ENCODE measurements at places on chromosomes 5 and 9.
A peak's percentile ranks its signal among the peaks of the same experiment; 100 is the strongest.

- DNase-seq: no peak
Observed at GRCh38 chr5:93941897-93942296, 200.5 kb upstream of the POU5F2 start.

DNA sequence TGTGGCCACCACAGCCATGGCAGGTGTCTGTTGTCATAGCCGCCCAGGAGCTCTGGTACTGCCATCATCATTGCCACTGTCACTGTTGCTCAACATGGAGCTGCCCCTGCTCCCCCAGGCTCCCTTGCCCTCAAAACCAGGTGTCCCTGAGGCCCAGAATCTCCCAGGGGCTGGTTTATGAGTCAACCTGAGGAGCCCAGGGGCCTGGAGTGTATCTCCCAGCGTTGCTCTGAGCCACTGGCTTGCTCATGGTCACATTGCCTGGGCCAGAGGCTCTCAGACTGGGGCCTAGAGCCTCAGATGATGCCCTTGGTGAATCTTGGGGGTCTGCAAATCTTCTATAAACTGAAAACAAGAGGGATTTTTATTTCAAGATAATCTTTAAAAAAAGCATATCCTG lies 24.7 kb upstream of the TBC1D2 start:
- no peak for DNase-seq

DNA sequence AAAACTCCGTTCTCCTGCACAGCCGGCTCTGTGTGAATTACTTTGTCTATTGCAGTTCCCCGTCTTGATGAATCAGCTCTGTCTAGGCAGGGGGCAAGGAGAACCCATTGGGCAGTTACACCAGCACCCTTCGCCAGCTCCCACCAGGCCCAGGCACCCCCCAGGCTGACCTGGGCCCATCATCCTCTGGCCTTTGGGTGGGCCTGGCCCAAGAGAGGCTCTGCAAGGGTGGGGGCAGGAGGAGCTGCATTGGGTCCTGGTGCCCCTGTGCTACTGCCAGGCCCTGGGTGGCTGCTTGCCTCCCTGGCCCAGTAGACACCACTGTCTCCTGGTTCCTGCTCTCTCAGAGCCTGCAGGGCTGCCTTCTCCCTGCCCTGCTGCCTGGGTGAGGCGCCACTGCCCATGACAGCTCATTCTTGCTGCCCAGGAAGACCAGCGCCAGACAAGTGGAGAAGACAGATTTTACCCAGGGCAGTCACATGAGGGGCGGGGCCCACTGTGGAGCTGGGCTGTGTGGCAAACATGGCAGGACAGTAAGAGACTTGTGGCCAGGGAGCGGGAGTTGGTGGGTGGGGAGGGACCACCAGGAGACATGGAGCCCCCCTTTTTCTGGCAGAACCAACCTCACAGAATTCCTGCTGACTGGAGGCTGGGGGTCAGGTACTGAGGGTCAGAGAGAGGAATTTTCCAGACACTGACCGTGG lies 67.2 kb downstream of the MRPL36 start:
- DNase-seq: no peak

- DNase-seq: no peak
Observed at GRCh38 chr9:110847671-110848070, 179.1 kb downstream of the MUSK start.

DNA sequence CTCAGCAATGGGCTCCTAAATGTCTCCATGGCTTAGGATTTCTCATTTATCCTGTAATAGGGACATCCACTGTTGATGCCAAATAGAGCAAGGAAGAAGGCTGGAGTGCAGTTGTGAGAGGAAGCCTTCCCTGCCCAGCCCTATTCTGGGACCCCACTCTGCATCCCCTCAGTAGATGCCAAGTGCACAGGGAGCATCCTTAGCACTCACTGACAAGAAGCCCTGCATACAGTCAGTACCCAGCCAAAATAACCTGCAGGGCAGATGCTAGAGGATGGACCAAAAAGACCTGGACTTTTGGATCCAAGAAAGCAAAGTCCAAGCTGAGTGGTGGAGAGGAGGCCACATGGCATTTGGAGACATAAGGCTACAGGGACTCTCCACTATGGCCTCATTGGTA lies 113.5 kb upstream of the SPOCK1 start:
- no peak for DNase-seq

DNA sequence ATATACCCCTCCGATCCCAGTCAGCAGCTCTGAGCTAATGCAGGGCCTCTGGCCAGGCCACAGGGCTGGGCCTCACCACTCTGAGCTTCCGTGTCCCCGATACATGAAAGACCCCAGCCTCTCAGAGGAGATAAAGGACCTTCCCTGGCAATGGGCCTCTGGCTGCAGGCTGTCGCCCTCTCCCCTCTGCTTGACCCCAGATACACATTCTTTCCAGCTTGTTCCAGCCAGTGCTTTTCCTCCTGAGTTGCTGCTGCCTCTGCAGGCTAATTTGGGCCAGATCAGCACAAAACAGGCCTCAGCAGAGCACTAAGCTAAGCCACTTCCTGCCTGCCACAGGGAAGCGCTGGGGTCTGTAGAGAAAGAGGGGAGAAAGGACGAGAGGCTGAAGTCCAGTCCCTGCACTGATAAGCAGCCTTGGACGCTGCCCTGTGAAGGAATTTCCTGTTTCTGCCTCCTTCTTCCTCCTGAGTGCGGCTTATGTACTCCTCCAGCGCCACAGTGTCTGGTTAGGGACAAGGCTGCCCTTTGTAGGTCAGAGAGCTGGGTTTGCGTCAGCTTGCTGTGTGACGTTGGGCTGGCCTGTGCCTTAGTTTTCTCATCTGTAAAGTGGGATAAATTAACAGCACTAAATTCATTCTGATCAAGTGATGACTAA lies 73.0 kb upstream of the IL17B start:
- DNase-seq: no peak

DNA sequence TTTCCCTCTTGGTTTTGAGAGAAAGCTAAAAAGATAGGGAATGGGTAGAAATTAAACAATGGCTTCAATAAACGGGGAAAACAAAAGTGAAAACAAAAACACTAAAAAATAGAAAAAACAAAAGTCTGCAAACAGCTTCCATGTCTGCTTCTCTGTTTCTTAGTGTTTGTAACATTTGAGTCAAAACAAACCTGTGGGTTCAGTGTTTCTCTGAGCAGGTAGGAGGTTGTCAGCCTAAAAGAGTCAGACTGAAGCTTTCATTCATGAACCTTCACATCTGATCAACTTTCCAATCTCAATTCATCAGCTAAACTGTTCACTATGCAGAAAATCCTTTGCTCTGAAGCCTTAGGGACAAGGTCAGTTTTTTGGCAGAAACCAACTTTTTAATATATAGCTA lies 102.5 kb upstream of the ADAMTS16 start:
- DNase-seq: no peak

GRCh38 chr9:25684321-25684720 lies 6.1 kb upstream of the TUSC1 start:
- no peak for DNase-seq

- DNase-seq: no peak
Observed at GRCh38 chr5:137504916-137505315, 5.8 kb upstream of the SPOCK1 start.

DNA sequence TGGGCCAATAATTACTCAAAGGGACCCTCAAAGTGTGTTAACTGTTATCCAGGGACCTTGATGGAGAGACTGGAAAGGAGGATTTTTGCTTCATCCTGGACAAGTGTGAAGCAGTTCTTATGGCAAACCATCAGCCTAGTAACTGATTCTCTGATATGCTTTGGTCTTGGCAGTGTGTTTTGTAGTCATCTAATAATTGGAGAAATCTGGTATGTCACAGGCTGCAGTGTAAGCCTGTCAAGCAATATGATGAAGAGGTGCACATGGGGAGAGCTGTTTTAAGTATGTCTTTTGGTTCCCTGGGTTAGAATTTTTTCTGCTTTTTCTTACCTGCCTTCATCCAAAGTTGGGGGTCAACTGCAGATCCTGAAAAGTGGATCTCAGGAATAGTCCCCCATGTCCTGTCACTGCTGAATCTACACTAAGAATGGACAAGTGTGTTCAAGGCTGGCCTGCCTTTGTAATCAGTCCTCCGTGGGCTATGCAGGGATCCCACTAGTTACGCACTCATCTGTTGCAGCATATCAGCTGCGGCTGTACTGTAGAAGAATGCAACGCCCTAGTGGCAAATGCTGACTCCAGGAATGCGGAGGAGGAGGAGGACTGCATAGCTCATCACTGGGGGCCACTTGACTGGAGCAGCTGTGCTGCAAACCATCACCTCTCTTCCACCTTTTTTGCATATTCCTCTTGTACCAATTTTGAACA lies 1.9 kb downstream of the SPTAN1 start:
- DNase-seq: peak; percentile 10

- no peak for DNase-seq
Observed at GRCh38 chr9:16671591-16672137, 198.8 kb downstream of the BNC2 start.

DNA sequence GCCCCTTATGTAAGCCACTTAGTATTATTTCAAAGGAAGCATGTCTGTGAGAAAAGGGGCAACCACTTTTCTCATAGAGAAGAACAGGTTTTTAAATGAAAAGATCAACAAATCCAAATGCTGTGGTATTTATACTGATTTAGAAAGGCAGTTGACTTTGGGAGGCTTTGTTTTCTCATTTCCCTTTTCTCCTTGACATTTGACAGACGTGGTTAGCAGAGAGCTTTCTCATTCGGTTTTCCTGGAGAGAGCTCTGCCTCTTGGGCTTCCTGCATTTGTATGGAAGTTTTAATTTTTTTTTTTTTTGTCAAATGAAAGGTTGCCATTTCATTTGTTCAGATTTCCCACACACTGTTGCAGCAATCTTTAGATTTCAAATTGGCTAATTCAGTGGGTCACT lies 62.5 kb downstream of the EXOSC2 start:
- DNase-seq: no peak

DNA sequence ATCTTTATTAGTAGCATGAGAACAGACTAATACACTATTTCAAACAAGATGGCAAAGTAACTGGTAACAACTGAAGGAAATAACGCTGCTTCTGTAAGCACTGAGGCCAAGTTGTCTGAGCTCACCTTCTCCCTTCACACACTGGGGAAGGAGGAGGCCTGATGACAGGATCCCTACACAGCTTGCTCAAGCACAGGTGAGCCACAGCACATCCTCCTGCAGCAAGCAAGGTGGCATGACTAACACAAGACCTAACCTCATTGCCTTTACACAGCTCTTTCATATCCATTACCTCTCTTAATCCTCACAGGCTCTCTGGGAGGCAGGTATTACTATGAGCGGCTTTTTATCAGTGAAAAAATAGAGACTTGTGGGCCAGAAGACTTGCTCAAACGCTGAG lies 83.3 kb downstream of the ARL15 start:
- no peak for DNase-seq

DNA sequence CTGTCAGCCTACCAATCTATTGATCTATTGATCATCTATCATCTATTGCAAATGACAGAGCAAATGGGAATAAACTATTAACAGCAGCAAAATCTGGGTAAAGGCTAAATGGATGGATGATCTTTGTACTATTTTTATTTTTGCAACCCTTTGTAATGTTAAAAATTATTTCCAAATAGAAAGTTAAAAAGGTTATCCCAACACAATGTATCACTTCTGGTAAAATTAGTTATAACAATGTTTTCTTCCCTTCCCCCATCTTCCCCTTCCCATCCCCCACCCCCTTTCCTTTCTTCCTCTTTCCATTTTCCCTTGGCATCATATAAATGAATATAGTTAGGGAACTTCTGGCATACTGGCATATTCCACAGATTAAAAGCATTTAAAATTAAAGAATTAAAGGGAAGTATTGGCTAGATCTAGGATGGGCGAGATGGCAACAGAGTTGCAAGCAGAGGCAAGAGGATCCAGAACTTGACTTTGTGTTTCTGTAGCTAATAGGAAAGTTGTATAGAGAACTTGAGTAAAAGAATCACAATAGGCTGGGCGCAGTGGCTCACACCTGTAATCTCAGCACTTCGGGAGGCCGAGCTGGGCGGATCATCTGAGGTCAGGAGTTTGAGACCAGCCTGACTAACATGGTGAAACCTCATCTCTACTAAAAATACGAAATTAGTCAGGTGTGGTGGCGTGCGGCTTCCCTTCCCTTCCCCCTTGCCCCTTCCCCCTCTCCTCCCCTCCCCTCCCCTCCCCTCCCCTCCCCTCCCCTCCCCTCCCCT lies 66.6 kb upstream of the TAF11L2 start:
- DNase-seq: no peak

DNA sequence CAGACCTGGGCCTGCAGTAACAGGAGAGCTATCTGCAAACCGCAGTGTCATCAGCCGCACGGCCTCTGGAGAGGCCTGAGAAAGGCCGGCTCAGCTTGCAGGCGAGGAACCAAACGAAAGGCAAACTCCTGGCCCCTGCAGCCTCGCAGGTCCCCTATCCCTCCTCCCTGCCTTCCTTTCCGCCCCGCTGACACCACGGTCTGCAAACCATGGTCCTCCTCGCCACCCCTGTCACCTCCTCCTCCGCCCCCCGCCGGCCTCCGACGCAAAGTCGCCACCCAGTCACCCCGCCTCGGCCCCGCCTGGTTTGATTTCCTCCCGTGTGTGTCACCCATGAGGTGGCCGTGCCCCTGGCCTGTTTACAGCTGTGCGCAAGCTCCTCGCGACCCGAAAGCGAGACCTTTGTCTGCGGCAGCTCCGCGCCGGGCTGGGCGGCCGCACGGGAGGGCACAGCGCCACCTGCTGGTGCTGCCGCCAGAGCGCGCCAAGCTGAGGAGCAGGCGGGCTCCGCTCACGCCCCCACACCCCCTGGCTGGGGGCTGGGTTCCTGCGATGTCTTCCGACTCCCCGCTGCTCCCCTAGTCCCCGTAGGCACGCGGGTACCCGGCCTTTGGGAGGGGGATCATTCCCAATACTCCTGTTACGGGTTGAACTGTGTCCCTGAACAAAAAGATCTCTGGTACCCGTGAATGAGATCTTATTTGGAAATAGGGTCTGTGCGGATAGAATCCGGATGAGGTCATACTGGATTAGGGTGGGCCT lies 19.4 kb downstream of the GBGT1 start:
- DNase-seq: peak; percentile 71

DNA sequence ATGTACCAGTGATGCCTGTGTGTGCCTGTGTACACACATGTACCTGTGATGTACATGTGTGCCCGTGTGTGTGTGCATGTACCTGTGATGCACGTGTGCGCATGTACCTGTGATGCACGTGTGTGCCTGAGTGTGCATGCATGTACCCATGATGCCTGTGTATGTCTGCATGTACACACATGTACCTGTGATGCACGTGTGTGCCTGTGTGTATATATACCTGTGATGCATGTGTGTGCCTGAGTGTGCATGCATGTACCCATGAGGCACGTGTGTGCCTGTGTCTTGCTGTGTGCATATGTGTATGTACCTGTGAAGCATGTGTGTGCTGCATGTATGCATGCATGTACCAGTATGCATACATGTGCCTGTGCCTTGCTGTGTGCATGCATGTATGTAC lies 419.0 kb downstream of the IRX2 start:
- DNase-seq: no peak

DNA sequence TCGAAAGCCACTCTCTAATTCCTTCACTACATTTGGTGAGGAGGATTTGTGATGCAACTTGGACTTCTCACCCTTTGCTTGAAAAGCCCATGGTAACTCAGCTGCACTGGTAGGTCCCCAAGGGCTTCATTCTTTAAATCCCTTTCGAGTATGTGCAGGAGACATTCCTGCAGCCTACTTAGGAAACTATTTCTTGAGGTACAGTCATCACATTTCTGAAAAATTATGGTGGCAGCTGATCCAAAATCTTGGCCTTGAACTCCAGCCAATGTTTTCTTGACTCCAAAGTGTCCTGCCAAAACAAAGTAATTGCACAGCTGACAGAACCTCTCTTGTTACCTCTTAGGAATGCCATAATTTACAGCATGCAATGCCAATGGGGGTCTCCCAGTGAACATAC lies 99.7 kb downstream of the NPR3 start:
- DNase-seq: no peak

GRCh38 chr5:102031711-102032110 lies 264.4 kb downstream of the SLCO4C1 start:
- no peak for DNase-seq

GRCh38 chr9:33472171-33472880 lies 1.4 kb downstream of the NOL6 start:
- no peak for DNase-seq
